ENCODE measurements at places on chromosomes 3 and 15.

- DNase-seq, result peak; percentile 70
Measured at GRCh38 chr3:100710261-100710968, 1.1 kb downstream of the TFG start.

DNA sequence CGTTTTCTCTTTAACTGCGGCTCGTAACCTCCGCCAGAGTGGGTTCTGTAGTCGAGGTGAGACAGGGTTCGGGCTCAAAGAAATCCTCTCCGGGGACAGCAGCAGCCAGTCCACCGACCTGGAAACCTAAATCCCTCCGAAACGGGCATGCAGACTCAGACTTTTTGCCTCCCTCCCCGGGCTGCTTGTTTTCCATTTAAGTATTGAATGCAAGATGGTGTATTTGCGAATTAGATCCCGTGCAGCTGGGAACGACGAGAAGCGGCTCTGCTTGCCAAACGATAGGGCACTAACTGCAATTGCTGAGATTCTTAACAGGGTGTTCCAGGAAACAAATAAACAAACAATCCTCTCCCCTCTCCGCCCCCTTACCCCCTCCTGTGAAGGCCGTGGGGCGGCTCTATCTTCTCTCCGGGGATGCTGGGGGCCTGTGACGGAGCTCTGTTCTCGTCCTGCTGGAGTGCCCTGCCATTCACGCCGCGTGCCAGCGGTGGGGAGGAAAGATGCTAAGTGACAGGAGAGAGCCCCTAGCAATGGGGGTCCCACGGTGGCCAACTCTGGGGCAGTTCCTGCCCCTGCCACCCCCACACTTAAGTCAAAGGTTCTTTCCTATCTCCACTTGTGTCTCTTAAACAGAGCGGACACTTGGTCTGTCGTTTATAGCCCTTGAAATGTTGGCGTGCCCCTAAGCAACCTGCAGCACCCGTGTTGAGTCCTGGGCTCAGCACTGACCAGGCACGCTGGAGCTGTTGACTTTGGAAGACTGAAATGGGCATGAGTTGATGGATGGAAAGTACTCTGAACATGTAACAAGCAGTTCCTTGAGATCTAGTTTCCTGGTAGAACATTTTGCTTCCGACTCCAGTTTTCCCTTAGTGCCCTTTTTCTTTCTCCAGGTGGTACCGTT is 1.3 kb upstream of the ETV5 start:
- DNase-seq, result no peak

- no peak for DNase-seq
Measured at GRCh38 chr3:128970740-128971047, 23.2 kb downstream of the CFAP92 start.

DNA sequence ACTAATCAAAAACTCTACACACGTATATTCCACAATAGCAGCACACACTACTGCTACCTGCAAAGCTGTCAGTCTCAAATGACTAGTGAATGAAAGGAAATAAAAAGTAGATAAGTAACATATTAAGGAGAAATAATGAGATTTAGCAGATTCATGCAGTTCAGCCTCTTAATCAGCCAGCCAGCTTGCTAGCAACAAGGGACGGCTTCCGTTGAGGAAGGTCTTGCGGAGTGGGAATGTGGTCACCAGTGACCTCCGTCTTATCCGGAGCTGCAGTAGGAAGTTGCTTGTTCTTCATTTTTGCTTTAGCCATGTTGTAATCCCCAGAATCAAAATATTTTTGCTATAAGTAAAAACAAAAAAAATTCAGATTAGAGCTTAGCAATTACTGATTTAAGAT is 17.1 kb downstream of the ARPP19 start:
- DNase-seq, result no peak

GRCh38 chr3:142086581-142087090 is 62.7 kb downstream of the TFDP2 start:
- DNase-seq, result no peak

DNA sequence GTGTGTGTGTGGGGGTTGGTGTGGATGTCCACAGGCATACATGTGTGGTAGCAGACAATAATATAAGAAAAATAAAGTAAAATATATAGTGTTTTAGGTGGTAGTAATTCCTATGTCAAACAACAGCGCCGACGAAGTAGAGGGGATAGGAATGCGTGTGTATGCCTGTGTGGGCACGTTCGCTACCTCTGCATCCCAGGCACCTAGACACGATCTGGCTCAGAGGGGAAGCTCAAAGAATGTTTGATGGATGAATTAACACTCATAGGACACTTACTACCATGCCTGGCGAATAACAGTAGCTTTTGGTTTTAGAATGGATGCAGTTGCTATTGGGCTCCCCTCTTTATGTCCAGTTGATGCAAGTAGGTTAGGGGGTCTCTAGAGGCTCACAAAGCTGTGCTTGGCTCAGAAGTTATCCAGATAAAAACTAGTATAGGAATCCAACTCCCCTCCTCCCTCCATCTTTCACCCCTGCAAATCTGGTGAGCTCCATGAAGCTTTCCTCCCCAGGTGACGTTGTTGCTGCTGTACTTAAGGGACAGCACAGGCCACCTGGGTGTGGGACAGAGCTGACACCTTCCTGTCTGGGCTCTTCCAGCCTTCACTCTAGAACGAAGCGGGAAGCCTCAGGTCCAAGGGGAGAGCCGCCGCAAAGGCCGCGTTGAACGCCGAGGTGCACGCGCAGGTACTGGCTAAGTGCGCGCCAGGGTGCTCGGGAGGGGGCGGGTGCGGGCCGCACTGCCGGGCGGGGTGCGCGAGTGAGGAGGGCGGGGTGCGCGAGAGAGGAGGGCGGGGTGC is 192.6 kb upstream of the LYSMD4 start:
- DNase-seq, result peak; percentile 49

GRCh38 chr3:59831394-59831793 is 781.6 kb upstream of the CFAP20DC start:
- no peak for DNase-seq

- DNase-seq, result no peak
Measured at GRCh38 chr3:40044487-40044886, 235.1 kb downstream of the MYRIP start.

- no peak for DNase-seq
Measured at GRCh38 chr15:31128477-31128876, 27.0 kb upstream of the TRPM1 start.

- DNase-seq, result no peak
Measured at GRCh38 chr3:83039422-83039821, 1278.0 kb upstream of the GBE1 start.

- no peak for DNase-seq
Measured at GRCh38 chr3:172244011-172244410, 204.2 kb downstream of the GHSR start.

DNA sequence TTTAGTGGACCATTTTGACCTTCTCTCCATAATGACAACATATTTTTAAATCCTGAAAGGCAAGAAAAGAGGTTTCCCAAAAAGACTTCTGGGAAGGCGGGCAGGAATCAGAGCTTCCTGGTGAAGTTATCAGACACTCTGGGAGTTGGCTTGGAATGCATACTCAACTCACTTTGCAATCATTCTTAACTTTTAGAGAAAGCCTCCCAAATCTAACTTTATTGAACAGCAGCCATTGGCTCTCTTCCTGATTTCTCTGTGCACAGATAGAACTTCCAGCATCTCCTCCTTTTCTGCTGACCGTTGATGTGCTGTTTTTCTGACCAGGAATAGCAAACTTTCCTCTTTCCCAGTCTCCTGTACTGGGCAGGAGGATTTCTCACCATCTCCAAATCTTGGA is 44.6 kb downstream of the PLCL2 start:
- no peak for DNase-seq

DNA sequence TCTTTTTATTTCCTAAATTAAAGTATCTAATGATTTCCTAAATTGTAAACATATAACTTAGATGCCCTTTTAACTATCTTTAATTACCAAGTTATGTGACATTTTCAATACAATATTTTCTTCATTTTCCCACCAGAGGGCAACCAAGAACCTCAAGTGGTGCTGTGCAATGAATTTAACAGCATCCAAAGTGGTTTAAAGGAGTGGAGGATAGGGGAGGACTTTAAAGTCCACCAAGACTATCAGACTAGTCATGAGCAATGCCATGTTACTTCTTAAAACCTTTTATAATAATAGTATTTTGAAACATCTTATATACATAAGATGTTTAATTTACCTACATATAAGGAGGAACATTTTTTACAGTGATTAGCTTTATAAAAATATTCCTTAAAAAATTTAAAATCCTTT is 74.4 kb downstream of the DLG1 start:
- no peak for DNase-seq

- no peak for DNase-seq
Measured at GRCh38 chr3:173138026-173138425, 3.0 kb downstream of the SPATA16 start.

- no peak for DNase-seq
Measured at GRCh38 chr15:100131321-100132224, 210.2 kb downstream of the ADAMTS17 start.

DNA sequence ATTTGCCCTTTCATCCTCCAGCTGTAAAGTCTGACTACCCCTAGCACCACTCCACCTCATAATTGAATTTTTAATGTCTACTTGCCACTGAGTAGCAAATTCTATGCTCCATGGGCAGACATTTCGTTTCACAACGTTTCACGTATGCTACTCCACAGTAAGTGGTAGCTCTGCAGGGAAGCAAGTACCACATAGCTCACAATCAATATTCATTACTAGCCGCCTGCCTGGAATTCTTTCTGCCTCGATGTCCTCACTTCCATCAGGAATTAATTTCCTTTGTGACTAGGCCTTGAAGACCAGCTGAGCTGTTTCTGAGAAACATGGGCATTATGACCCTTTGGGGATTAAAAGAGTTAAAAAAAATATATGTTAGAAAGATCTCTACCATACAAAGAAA is 15.3 kb downstream of the NPTN start:
- DNase-seq, result no peak

Data from stimulated activated CD8-positive, alpha-beta memory T cell treated with anti-CD3 and anti-CD28 coated beads, Interleukin-2, amount 100 ng/mL, for 48 hours (primary cell).